Coronary artery (tissue), 2 donors: ENCODE measurements at places on chromosomes 7 and 10.

DNA sequence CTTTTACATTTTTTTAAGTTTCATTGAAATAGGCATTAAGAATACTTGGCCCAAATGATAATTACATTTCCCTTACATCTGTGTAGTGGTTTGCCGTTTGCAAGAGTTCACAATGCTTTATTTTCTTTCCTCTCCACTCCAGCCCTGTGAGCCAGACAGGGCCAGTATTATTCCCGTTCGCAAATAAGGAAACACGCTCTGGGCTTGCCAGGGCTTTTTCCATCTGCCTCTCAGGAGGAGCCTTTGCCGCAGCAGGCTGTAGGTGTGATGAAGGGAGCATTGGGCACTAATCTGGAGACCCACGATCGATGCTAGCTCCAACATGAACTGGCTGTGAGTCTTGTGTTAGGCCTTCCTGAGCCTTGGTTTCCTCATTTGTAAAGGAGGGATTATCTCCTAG is 154.4 kb downstream of the GALNT17 start:
- peak; percentile 70 for DNase-seq

DNA sequence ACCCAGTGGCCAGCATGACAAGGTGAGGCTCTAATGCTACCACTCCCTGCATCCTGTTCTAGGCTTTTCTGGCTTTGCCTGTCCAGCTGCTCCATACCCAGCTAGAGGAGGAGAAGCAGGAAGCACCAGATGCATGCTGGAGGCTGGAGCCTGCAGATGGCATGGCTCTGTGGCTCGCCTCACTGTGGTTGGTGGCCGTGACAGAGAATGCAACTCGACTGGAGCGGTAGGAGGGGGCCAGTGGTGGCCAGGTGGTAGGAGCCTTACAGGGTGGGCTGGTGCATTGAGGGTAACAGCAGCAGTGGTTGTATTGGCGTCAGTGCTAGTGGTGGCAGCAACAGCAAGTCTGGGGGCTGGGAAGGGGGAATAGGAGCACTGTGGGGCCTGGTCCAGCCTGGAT is 128.6 kb downstream of the ZNF248 start:
- no peak for DNase-seq

DNA sequence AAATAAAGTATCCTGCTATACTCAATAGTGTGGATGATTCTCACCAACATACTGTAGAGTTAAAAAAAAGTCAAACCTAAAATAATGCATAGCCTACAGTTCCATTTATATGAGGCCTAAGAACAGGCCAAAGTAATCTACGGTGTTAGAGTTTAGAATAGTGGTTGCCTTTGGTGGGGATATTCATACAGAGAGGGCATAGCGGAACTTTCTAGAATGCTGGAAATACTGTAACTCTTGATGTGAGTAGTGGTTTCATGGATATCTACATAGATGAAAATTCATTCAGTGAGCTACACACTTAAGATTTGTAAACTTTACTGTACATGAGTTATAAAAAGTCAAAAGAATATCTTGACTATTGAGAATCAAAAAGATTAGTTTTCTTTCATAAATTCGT is 349.9 kb upstream of the NFE2L3 start:
- DNase-seq, result no peak

DNA sequence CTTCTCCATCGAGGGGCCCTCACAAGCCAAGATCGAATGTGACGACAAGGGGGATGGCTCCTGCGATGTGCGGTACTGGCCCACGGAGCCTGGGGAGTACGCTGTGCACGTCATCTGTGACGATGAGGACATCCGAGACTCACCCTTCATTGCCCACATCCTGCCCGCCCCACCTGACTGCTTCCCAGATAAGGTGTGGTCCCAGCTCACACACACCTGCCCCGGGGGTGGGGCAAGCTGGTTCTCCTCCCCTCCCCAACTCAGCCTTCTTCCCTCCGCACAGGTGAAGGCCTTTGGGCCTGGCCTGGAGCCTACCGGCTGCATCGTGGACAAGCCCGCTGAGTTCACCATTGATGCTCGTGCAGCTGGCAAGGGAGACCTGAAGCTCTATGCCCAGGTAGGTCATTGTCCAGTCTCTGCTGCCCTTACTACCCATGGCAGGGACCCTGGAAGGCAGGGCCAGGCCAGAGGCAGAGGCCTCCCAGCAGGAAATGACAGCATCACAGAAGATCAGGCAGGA is 11.0 kb downstream of the FLNC start:
- DNase-seq, result no peak

- no peak for DNase-seq
These were observed 130.9 kb downstream of the PHF14 start for GRCh38 chr7:11104578-11104977.

DNA sequence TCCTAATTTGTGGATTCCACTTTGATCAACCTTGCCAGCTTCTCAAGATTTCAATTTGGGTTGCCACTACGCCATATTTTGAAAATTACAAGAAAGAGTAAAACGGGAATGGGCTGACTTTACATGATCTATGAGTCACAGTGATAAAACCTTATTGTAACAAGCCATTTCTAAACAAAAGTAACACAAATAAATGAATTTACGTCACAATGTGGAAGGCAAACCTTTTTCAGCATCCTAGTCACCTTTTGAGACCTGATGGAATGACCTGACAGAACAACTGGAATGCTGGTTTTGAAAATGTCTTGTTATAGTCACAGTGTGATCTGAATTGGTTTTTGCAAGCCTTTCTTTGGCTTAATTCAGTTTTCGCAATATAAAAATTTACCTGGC is 85.9 kb downstream of the CDK6 start:
- DNase-seq, result no peak

- DNase-seq, result peak; percentile 76
These were observed 92.4 kb upstream of the JCAD start for GRCh38 chr10:30151581-30152389.

- no peak for DNase-seq
These were observed 10.7 kb downstream of the XPNPEP1 start for GRCh38 chr10:109912335-109913281.

GRCh38 chr10:5663692-5664427 is 2.5 kb downstream of the ASB13 start:
- no peak for DNase-seq

DNA sequence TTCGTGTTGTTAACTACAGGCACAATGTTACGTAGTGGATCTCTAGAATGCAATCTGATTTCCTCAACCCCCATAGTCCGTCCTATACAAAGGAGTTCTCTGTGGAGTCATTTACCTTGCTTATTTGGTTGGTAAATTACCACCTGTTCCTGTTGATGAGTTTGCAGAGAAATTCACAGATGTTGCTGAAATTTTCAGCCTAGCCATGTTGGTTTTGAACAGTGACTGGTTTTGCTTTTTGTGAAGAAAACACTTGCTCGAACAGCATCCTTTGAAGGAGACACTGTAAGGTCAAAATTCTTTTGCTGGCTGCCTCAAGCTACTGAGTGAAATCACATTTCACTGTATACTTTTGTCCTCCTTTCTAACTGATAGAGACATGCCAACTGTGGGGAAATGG is 15.4 kb upstream of the PRKCQ start:
- DNase-seq, result no peak

DNA sequence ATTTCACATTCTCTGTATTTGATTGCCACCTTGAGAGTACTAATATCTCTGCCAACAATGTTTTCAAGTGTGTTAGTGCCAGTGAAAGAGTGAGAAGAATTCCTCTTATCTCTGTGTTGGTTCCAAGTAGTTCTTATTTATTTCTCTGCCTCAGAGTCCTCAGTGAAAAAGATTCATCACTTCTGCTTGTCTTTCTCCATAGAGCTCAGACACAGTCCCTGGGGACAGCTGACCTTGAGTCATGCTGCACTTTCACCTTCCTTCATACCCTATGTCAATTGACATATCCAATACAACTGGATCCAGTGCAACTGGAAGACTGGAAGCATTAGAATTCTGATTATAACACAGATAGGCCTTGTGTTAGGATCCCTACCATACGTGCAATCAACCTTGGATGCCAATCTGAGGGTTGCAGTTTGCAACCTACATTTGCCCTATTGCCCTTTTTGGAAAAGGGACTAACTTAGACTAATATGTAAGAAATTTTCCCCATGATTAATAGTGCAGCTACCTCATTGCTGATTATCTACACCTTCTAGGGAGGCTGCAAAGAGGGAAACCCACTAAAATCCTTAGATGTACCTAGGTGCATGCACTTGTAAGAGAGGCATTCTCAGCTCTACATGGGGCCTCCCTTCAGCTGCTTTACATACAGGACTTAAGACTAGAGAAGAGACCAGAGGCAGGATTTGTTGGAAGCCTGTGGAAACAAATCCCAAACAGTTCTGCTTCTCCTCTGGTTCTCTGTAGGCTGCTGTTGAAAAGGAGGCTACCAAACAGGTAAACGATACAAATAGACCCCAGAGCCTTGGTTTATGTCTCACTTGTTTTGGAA is 8.4 kb downstream of the IFIT2 start:
- no peak for DNase-seq

DNA sequence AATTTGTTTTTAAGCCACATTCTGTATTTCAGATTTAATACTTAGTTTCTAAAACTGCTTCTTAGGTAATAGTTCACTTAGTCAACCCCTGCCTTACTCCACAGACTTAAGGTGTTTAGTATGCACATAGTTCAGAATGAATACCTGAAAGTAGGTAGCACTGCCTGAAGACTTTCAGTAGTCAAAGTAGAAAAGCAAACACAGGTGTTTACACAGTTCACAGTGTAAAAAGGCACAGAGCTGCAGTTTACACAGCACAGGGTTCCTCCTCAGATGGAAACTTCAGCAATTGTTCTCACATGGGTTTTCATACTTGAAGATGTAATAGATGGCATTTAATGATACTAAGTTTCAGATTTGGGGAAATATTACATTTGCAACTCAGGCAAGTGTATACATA is 3.1 kb upstream of the PKD1L1 start:
- DNase-seq, result no peak

DNA sequence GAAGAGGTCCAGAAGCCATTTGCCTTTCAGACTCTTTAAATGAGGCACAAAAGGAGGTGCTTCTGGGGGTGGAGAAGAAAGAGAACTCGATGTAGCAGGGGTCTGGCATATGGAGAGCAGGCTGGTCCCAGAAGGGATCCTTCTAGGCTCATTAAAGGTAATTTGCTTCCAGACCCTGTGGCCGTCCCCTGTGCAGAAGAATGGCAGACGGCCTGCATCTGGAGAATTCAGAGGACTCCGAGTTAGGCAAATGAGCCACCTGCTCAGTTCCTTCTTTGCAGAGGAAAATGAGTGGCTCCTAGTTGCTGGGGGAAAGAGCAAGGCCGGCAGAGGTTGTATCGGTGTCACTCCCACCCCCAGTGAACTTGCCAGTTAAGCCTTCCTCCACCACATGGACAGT is 73.8 kb upstream of the FAM180A start:
- no peak for DNase-seq

- no peak for DNase-seq
These were observed 15.4 kb downstream of the MGAM start for GRCh38 chr7:142010952-142011548.

DNA sequence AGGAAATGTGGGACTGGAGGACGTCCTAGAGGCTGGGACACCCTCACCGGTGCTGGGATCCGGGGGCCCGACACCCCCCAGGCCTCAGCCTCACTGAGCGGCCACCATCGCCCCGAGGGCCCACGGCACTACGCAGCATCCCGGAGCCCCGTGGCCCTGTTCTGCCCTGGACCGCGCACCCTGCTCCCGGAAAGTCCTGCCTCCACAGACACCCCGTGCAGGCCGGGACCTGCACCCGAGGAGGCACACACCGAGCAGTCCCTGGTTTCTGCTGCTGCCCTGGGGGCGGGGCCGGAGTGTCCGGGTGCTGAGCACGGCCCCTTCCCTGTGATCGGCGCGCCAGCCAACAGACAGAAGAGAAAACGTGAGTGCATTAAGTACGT is 18.1 kb upstream of the KNDC1 start:
- no peak for DNase-seq

- DNase-seq, result peak; percentile 81
These were observed 170.7 kb downstream of the HDAC9 start for GRCh38 chr7:18666107-18666728.

- no peak for DNase-seq
These were observed 3.3 kb downstream of the WIPF3 start for GRCh38 chr7:29809533-29810155.

GRCh38 chr10:103687172-103687571 is 168.2 kb downstream of the SH3PXD2A start:
- DNase-seq, result no peak

- DNase-seq, result no peak
These were observed 22.6 kb downstream of the CSGALNACT2 start for GRCh38 chr10:43160921-43161255.

DNA sequence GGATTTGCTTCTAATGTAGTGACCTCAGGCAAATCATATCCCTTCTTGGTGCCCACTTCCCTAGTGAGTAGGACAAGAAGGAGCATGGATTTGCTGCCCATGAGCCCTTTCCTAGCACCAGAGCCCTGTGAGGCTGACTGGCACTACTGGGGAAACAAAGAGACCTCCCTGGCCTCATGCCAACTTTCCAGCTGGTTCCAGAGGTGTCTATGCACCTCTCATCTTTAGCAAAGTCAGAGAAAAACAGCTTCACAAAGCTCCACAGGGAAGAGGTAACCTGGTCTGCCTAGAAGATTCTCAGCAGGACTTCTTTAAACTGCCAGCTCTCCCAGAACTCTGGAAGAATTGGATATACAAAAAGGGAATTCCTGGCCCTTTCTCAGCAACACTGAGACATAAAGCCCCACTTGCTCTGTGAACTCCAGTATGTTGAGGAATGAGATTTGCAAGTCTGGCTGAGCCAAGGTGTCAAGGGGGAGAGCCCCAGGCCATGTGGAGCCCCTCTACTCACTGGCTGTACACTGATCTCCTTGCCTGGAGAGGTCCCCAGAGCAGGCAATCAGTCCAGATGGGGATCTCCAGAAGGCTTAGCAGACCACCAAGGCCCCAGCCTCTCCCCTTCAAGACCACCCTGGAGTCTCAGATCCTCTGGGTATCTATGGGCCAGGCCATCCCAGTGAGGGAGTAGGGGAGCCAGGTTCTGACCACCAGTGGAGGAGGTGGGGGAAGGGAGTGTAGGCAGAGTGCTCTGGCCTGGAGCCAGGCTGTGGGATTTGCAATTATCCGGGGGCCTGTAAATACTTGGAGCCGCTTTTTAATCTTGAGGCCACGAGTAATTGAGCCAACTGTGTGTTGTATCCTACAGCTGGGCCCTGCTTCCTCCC is 24.4 kb upstream of the RBM20 start:
- no peak for DNase-seq

DNA sequence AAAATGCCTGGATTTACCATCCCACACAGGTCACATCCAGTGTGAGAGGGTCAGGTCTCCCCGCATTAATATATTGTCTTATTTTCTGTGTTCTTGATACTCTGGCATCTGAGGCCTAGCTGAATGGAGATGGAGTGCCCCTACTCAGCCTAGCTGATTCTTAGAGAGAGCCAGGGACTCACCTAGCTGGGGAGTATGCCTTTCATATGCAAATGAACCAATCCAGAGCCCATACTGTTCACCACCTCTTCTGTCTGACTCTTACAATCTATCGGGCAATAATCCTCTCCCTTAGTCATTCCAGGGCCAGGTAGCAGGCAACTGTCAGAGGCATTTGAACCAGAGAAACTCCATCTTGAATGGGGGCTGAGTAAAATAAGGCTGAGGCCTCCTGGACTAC is 46.3 kb downstream of the LBX1 start:
- DNase-seq, result no peak
